ENCODE measurements at places on chromosomes 13 and 19. TPM values are rescaled to one million over a fixed set of nuclear protein-coding genes. Genes with fewer than 3 reads are reported as not detected.

DNA sequence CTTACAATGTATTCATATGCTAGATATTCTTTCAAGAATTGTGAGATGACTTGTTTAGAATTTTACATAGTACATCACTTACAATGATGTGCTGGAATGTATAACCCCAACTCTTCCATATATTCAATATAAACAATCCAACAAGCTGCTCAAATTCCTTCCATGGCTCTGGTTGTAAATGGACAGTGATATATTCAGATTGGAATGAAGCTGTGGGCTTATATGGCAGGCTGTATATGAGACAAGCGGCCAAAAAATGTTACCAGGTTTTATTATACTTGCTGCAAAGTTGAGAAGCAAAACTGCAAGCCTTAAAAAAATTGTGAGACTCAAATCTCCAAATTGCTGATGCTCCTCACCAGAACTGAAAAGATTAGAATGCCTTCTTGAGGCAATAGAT is 83.6 kb upstream of the KLF12 start:
- DNase-seq: no peak

- no peak for DNase-seq
These were observed 20.1 kb upstream of the NANOS2 start for GRCh38 chr19:45934551-45935230.

GRCh38 chr19:39412867-39413271 is 400 bp downstream of the PLEKHG2 start:
- DNase-seq: no peak

The TNNT1 gene
- not detected for total RNA-seq

The S1PR5 gene
- not detected for total RNA-seq

The KLK6 gene
- not detected for total RNA-seq

Measured in glomerular endothelial cell (primary cell).